ENCODE measurements at places on chromosomes 2 and 18. TPM values are rescaled to one million over a fixed set of nuclear protein-coding genes. Genes with fewer than 3 reads are reported as not detected.
A peak's percentile ranks its signal among the peaks of the same experiment; 100 is the strongest.

DNA sequence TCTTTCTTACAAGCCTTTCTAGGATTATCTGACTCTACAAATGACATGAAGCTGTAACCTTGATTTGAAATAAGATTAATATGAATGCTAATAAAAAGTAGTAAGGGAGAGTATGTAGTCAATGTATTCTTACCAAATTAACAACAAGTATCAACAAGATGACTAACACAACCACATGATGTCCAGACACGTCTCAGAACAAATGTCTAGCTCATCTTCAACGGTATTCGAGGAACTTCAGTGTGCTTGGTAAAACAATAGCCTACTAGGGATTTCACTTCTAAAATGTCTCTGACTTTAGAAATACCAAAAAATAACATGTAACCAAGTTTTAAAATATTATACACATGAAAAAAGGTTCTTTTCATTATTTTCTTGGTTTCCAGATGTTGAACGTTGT is 3.4 kb downstream of the HDLBP start:
- H3K4me3 ChIP-seq: no peak overlapping the region
- peak overlapping the region; percentile 95 for H3K27ac ChIP-seq
- H3K4me1 ChIP-seq: peaks cover 51% of the 10 kb centered on the region

DNA sequence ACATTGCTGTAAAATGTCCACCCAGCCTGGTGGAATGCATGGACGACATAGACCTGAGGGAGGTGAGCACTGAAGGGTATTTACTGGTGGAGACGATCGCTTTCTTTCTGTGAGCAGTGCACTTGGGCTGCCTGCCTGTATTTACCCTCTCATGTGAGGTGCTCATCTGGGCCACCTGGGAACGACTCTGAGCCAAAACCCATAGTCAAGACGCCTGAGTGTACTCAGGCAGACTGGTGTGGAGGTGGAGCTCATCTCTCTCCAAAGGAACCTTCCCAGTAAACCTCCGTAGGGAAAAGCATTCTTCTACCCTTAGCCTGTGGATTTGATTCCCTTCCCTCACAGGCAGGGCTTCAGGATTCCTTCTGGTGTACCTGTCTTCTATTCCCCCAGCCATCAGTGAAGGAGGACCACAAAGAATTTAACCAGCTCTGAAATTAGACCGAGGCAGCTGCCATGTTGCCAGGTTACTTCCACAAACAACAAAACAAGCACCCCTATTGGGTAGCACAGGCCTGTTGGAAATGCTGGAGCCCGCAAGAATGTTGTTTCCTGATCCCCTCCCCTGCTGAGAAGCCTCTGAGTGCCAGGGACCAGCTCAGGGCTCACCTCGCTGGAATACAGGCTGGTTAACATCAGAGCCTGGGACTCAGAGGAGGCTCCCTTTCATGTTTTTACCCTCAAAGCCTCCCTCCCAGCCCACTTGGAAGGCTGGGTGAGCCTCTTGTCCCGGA is 47.5 kb upstream of the TXNDC2 start:
- H3K4me1 ChIP-seq: no peaks in the 10 kb centered on the region
- DNase-seq: no peak
- H3K36me3 ChIP-seq: peaks cover 3% of the 10 kb centered on the region
- no peak overlapping the region for H3K4me3 ChIP-seq
- H3K27me3 ChIP-seq: peaks cover 42% of the 10 kb centered on the region

Gene HDHD2
- 23.5 TPM for total RNA-seq

DNA sequence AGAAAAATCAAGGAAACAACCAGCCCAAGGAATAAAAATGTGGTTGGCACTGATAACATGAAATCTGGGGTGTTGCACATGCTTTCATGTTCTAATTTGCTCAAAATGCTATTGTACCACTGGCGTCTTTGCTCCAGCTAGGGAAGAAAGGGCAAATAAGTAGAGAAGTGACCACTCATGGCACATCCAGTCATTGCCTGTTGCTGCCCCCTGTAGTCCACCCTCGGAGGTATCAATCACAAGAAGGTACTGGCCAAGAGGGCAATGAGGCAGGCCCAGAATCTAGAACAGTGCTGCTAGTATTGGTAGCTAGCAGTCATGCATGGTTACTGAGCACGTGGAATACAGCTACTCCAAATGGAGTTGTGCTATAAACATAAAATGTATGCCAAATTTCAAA is 213.4 kb downstream of the CDCA7 start:
- H3K4me1 ChIP-seq: peaks cover 4% of the 10 kb centered on the region
- peaks cover 33% of the 10 kb centered on the region for H3K27me3 ChIP-seq
- no peaks in the 10 kb centered on the region for H3K36me3 ChIP-seq
- no peak overlapping the region for H3K27ac ChIP-seq
- H3K4me3 ChIP-seq: no peak overlapping the region

DNA sequence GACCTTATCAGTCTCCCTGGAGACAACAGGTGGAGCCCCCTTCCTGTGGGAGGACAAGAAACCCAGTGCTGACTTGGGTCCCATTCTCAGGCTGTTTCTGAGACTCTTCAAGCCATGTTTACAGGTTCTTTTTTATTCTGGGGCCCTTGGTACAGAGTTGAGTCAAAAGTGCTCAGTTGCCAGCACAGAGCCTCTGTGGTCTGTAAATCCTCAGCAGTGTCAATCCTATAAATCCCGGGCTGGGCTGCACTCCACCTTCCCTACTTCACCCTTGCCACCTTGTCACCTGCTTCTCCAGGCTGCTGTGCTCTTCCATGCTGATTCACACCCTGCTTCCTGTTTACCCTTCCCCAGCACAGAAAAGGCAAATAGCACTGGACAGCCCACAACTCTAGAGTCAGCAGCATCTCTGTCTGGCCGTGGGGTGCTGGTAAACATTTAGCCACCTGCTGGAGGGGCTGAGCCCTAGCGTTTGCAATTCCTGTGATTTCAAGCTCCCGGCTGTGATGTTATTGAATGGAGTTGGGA is 74.7 kb downstream of the TNFRSF11A start:
- H3K36me3 ChIP-seq: no peaks in the 10 kb centered on the region
- DNase-seq: no peak
- H3K4me3 ChIP-seq: no peak overlapping the region
- no peak overlapping the region for H3K27ac ChIP-seq
- peaks cover 2% of the 10 kb centered on the region for H3K4me1 ChIP-seq
